ENCODE measurements at places on chromosomes 3 and 15. TPM values are rescaled to one million over a fixed set of nuclear protein-coding genes. Genes with fewer than 3 reads are reported as not detected.

DNA sequence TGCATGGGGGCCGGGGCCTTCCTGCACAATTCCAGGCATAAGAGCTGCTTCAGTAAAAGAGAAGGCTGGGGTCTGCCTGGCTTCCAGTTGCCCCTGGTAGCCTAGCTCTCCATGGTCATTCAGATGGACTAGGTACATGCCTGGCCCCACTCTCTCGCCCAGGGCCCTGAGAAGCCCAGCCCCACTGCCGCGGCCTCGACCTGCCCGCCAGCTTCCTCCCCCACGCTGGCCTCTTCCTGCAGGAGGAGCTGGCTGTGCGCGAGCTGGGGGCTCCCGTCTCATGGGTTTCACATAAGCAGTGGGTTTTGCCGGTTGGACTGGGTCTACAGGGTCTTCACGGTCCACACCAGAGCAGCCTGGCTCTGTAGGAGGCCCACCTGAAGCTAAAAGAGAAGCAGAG, 3.6 kb downstream of the PRR20G start:
- no peak for DNase-seq

DNA sequence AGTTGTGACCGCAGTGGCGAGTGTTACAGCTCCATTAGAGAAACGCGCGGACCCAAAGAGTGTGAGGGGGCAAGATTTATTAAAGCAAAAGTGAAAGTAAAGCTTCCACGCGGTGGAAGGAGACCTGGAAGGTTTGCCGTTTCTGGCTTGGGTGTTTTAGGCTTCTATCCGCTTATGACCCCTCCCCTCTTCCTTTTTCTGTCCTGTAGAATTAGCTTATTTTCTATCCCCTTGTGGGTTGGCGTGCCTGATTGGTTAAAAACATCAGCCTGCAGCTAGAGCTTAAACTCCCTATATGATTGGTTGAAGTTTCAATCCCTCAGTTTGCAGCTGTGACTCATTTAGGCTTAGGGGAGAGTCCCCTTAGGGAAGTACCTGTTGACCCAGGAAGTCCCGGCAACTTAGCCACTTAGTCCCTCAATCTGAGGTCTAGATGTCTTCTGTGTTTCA, 39.6 kb downstream of the C3orf38 start:
- no peak for DNase-seq

- no peak for DNase-seq
Measured at GRCh38 chr3:12918231-12918630, 76.9 kb upstream of the RPL32 start.

- no peak for DNase-seq
Measured at GRCh38 chr3:143465666-143466065, 346.1 kb downstream of the CHST2 start.

DNA sequence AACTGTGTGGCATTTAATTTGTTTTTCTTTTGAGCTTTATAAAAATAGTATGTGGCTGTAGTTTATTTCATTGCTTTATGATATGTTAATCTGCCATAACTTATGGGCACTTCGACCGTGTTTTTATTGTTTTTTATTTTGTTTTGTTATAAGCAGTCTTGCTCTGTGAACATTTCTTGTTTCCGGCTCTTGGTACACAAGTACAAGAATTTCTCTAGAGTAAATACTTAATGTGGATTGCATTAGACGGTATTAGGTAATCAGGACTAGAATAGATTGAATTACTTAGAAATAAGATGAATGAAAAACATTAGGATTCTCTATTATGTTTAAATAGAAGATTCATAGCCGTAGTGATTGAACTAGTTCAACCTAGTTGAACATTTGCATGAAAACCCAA, 2.1 kb downstream of the ZFAND6 start:
- DNase-seq: no peak

DNA sequence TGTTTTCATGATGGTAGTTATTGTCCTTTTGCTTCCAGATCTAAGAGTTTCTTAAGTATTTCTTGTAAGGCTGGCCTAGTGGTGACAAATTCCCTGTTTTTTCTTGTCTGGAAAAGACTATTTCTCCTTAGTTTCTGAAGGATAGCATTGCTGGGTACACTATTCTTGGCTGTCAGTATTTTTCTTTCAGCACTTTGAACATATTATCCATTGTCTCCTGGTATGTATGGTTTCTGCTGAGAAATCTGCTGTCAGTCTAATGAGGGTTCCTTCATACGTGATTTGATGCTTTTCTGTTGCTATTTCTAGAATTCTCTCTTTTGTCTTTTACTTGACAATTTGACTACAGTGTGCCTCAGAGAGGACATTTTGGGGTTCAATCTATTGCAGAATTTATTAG, 134.3 kb downstream of the CGGBP1 start:
- DNase-seq: no peak

GRCh38 chr15:97692301-97693015, 268.0 kb upstream of the ARRDC4 start:
- DNase-seq: no peak

- peak; percentile 36 for DNase-seq
Measured at GRCh38 chr3:148998715-148999423, 7.5 kb downstream of the GYG1 start.

DNA sequence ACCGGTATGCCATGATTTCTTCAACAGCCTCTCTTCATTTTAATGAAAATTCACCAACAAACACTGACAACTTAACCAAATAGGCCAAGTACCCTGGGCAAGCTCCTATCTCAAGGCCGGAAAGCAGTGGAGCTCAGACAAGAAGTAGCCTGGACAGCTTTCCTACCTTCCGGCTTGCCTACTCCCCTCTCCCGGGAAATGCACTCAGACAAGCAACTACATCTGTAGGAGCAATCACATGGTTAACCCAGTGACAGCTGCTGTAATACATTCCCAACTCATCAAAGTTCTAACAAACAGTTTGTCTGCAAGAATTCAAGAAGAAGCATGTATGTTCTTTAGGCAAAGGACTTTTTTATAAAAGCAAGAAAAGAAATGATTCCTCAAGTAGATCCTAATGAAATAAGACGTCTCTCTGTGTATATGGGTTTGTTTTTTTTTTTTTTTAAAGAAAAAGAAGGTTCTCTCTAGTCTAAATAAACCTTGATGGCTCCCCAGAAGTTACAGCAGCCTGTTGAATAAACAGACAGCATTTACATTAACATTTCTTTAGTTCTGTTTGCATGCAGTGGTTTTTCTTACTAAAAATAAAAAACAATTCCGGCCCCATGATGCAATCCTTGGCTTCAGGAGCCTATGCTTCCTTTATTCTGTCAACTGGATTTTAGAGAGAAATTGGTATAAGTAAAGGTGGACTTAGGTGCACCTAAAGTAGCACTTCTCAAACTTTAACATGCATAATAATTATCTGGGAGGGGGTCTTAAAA, 278.7 kb downstream of the NEK10 start:
- DNase-seq: no peak

DNA sequence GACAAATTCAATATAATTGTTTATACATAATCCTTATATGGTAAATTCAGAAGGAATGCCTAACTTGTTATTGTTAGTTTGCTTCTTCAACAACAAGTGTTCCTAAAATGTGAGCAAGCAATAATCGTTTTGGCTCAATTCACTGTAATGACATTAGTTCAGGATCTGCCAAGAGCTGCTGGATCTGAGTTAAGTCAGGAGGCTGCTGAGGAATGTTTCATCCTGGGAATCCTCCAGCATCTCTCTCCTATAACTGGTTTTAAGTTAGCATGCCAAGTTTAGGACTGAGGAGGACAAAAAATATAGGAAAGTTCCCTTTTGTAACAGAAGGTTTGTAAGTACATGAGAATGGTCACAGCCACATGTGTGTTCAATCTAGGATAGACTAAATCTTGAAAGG, 4.9 kb upstream of the GTF2A2 start:
- no peak for DNase-seq

DNA sequence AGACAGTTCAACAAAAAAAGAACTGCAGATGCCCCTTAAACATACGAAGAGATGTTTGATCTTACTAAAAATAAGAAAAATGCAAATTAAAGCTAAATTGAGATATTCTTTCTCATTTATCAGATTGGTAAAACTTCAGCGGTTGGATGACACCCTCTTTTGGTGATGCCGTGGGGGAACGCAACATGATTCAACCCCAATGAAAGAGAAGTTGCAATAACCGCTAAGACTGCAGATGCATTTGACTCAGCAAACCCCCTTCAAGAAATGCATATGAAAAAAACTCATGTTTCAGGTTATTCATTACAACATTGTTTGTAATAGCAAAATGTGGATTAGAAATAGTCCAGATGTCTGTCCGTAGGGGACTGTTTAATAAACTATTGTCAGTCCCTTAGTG, 3.6 kb downstream of the KLHL6 start:
- DNase-seq: no peak

GRCh38 chr3:46902188-46902631, 24.7 kb downstream of the PTH1R start:
- DNase-seq: peak; percentile 56

GRCh38 chr3:183188895-183189462, 26.4 kb upstream of the LAMP3 start:
- no peak for DNase-seq

DNA sequence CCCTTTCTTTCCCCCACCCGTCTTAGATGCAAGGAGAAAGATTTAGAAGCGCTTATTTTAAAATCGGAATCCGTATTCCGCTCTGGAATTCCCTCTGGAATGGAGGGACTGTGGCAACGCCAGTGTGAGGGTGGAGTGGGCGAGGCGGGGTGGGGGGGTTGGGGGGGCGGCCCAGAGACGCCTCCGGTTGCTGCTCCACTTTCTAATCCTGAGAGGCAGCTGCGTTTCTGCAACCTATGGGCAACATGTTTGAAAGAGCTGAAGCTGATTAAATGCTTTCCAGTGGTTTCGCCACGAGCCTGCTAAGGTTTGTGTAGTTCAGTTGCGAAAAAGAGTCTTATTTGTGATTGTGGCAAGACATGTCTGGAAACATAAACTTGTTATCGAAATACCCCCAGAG, at the start of gene CCK:
Gene CCK, minus strand, starts transcription at position 101 of the 400 bp plus-strand sequence. CDS start 2,555 bp downstream, outside the sequence.
- no peak for DNase-seq

DNA sequence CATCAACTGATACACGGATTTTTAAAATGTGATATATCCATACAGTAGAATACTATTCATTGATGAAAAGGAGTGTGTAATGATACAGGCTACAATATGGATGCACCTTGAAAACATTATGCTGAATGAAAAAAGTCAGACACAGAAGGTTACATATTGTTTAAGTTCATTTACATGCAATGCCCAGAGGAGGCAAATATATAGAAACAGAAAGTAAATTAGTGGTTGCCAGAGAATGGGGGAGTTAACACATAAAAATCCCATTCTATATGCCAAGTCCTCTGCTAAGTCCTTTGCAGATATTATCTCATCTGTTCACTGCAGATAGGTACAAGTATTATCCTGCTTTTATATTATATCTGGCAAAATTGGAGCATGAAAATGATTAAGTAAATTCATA, 22.1 kb upstream of the CDIN1 start:
- DNase-seq: no peak

DNA sequence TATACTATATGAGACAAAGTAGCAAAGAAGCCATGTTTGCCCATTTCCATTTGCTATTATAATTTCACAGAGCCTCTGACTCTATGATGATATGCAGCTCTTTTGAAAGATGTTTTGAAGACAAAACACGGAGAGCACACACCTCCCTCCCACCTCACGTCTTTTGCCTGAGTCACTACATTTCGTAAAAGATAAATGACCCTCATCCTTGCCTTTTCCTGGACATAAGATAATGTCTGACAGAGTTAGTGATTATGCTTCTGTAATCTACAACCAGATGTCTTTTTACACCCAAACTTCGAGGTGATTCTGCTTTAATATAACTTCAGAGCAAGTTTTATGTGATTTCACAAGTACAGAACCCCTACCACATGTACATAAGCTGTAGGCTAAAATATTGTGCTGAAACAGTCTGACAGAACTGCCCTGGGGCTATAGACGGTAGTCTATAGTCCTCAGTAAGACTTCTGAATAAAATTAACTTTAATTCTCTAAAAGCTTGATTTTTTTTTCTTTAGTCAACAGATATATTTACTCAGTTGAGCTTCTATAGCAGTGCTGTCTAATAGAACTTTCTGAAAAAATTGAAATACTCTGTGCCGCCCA, 99.9 kb downstream of the CD200R1L start:
- DNase-seq: no peak

DNA sequence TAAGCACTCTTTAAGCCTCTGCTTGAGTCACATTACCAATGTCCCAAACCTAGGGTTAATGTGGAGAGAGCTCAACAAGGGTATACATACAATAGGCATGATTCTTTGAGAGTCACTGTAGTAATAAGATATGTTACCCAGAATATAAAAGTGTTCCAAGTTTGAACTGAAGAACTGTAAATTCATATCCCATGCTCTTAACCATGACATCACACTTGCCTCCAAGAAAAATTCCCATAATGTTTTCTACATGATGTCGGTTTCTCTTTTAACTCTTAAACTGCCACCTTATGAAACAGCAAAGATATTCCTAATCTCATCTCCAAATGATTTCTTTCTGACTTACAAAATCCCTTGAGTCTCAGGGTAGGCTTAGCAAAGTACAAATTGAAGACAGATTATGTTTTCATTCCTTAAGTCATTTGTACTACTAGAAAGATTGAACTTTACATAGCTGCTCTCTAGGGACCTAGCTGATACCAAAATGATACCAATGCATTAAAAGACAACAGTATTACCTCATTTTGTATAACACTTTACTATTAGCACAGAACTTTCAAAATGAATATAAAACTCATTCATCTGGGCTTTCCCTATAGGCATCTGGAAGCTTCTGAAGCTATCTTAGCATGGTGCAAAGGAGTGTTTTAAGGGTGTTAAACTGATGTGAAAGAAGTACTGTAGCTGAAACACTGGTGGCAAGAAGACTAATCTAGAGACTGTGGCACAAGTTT, 127.1 kb downstream of the KCNMB2 start:
- no peak for DNase-seq

- no peak for DNase-seq
Measured at GRCh38 chr3:40652072-40652471, 127.3 kb downstream of the ZNF621 start.

- DNase-seq: no peak
Measured at GRCh38 chr15:66308531-66308930, 15.2 kb downstream of the DIS3L start.

DNA sequence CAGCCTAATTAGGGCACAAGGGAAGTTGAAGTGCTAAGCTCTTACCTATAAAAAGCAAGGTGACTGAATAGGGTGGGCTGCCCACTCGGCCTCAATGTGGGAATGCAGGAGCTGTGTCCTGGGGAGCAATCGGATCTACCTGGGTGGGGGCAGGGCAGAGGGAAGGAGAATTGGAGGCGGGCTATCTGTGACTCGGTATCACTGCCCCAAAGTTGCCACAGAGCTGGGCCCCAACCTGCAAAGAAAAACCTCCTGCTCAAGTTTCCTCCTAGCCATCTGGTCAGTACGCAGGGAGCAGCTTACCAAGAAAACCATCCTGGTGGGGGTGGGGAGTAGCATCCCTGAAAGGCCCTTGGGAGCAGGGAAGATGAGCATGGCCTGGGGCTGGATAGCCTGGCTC, 10.7 kb downstream of the CIB2 start:
- DNase-seq: no peak

GRCh38 chr15:89436560-89437311, 59.6 kb downstream of the RHCG start:
- DNase-seq: no peak

Gene LIPC
- 0.67 TPM for total RNA-seq

Gene CLDN18
- 246 TPM for total RNA-seq

Gene SLC12A1
- total RNA-seq: not detected

Gene FSTL1
- 480 TPM for total RNA-seq

Gene FAM174B
- 109 TPM for total RNA-seq

Gene GLDN
- 21.3 TPM for total RNA-seq

Gene ACTC1
- not detected for total RNA-seq
